ENCODE measurements at places on chromosomes 12 and 14.

- DNase-seq: peak; percentile 56
These were observed 350.8 kb upstream of the STXBP6 start for GRCh38 chr14:25400607-25401206.

GRCh38 chr14:55535516-55536203, 44.3 kb upstream of the KTN1 start:
- DNase-seq: no peak

DNA sequence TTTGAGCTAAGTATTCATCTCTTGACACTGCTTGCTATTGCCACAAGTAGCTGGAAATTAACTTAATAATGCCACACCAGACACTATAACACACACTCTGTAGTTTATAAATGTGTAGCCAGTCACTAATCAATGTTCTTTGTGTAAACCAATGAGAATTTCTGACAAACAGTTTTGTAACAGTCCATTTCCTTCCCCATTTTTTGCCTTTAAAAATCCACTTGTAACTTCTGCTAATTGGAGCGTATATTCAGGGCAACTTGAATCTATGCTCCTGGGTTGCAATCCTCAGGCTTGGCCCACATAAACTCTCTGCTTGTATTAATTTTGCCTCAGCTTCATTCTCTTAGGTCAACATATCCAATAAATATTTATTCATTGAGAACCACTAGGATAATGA, 125.0 kb upstream of the DHRS4 start:
- DNase-seq: no peak

DNA sequence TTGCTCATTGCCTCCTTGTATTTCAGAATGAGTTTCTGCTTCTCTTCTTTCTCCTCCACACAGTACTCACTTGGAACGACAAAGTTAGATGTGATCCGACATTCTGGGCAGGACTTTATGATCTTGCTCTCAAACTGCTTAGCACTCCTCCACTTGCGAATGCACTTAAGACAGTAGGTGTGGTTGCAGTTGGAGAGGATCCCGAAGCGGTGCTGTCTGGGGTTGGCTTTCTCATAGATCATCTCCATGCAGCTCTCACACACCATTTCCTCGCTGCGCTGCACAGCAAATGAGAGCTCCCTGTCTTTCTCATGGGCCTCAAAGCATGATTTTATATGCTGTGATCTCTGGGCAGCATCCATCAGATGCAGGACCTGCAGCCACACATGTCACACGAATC, 245.7 kb downstream of the C12orf50 start:
- DNase-seq: no peak

DNA sequence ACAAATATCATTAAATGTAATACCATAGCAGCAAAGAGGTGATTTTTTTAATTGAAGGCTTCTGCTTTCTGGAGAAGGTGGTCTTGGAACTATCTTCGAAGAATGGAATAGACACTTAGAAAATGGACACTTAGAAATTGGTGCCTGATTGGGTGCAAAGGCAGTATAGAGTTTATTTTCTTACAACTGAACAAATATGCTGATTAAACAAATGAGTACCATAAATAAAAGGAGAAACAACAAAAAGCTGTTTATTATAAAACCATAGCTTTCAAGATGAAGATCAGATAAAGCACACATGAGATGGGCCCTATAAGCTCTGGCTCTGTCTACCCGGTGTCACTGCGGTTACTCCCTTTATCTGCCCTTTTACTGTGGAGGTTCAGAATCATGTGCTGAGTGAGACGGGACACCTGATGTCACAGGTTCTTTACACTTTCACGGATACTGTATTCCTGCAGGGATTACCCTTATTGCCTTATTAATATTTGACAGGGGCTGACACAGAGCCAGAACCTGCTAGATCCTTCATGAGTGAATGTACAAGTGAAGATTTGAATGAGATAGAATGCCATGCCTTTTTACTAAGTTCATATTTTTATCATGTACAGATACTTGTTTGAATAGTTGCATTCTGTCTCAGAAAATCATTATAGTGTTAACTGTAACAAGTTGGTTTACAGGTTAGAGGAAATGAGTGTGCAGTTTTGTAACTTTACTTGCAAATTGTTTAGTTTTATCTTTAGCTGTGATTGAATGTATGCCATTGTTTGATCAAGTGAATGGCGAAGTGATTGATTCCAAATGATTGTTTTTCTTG, 477.5 kb upstream of the RGS6 start:
- no peak for DNase-seq

- DNase-seq: no peak
These were observed 218.1 kb downstream of the GLT1D1 start for GRCh38 chr12:129071362-129071761.

- DNase-seq: no peak
These were observed 4.8 kb downstream of the ENTPD5 start for GRCh38 chr14:74014299-74014698.

- no peak for DNase-seq
These were observed 88.4 kb upstream of the DCD start for GRCh38 chr12:54736549-54736948.

DNA sequence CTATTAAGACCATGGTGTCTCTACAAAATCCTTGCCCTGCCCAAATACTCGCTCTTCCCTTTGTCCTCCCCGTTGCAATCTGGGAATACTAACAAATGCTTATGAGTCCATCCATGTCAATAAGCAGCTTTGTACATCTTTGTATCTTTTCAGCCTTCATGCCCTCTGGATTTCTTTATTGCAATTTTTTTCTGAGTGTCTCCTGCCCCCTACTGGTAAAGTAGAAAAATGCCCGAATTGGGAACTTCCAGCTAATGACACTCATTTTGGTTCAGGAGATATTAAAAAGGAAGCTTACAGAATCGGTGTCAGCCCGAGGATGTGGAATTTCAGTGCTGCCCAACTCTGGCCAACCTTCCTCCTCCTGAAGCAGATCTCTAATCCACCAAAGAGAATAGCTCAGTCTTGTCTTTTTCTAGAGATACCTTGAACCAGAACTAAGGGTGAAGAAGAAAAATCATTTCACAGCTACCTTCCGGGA, 46.0 kb downstream of the SH2B3 start:
- DNase-seq: no peak

GRCh38 chr14:69500736-69501135, 16.2 kb downstream of the PLEKHD1 start:
- DNase-seq: no peak

DNA sequence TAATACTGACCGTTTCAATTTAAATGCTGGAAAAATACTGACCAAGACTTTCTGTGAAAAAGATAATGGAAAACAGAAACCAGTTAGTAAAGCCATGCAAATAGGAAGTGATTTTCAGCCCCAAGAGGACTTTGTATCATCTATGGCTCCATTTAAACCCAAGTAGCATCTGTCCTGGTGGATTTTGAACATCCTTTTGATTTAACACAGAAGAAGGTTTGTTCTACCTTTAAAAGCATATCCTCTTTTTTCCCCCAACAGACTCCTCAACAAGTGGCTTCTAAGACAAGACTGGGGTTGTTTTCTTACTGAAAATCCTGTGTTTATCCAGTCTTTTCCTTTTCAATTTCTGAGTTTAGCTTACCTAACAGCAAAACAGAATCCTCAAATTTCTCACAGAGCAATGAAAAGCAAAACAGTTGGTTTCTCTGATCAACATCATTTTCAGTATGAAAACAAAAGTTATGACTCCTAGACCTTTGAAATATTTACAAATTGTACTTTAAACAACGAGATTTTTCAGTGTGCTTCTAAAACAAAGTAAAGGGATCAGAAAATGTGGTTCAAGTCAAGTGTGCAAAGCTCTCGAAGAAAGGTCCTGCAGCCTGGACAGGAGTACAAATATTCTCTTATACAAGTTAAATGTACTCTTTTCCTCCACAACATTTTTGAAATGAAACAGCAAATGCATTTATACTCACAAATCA, 2.9 kb downstream of the PHLDA1 start:
- no peak for DNase-seq

DNA sequence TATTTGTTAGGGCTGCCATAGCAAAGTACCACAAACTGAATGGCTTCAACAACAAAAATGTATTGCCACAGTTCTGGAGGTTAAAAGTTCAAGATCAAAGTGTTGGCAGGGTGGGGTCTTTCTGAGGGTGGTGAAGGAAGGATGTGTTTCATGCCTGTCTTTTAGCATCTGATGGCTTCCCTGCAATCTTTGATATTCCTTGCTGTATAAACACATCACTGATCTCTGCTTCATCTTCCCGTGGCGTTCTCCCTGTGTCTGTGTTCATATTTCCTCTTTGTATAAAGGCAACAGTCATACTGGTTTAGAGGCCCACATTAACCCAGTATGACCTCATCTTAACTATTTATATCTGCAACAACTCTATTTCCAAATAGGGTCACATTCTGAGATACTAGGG, 167.5 kb downstream of the BTG1 start:
- no peak for DNase-seq

- no peak for DNase-seq
These were observed 46.7 kb downstream of the FOXN3 start for GRCh38 chr14:89370381-89370780.

- no peak for DNase-seq
These were observed 18.1 kb upstream of the KSR2 start for GRCh38 chr12:117986705-117987469.

DNA sequence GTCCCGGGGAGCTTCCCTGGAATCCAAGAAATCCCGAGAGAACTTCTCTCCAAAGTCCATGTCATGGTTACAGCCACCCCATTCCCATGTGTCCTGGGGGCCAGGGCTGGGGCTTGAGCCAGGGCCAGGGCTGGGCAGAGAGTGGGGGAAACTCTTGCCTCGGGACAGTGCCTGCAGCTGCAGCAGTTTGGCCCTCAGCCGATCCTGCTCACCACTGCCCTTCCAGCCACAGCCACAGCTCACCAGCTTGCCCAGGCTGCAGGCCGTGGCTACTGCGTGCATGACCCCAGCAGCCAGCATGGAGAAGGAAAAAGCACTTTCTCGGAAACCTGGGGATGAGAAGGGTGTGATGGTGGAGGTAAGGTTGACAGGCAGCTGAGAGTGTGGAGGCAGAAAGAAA, 3.5 kb downstream of the WNT10B start:
- no peak for DNase-seq

GRCh38 chr14:54812617-54813016, 90.0 kb downstream of the GCH1 start:
- DNase-seq: no peak

DNA sequence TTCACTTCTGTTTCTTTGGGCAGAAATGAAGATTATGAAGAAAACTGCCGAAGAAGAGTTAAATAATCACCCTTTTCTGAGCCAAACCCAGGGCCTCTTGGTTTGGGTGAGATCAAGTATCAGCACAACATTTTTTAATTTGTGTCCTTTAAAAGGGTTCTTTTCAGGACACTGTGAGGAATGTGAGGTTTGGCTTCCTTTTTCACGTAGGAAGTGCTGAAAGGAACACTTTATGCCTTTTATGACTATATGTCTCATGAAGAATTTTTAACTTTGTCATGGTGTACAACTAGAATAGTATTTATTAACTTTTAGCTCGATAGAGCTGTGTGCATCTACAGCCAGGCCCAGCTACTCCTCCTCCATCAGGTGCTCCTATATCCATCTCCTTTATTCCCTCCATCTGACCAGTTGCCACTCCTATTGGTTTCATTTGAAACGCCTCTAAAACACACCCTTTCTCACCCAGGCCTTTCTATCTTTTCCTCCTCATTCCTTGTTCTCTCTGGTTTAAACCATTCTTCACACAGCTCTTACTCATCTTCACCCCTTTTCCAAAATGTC, 103.6 kb upstream of the LRIG3 start:
- no peak for DNase-seq

- DNase-seq: no peak
These were observed 118.3 kb downstream of the ETV6 start for GRCh38 chr12:11767798-11768197.

DNA sequence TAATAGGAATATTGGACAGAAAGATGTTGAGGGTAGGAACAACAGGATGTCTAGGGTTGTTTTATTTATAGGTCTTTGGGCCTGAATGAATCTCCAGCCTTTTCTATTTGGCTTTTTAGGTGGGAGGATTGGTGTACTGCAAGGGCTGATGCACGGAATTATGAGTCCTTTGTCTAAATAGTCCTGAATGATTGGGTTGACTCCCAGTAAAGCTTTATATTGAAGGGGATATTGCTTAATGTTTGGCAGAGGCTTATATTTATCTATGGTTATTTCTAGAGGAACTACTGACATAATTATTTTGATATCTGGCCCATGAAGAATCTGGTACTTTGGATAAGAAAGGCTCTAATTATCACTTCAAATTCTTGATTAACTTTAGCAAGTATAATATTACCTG, 253.6 kb upstream of the AVPR1A start:
- no peak for DNase-seq

DNA sequence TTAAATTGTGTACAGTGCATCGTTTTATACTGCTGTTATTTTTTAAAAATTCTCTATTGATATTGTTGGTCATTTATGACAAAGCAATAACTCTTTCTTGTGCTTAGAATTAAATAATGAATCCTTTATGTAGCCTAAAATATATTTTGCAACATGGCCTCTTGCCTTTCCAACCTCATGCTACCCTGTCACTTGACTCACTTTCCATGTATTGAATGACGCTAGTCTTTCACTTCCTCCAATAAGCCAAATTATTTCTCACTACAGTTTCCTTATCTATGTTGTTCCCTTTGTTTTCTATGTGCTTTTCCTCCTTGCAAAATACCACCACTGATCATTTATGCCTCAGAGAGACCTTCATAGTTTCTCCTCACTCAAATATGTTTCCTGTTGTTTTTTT, 16.3 kb upstream of the EPYC start:
- no peak for DNase-seq

GRCh38 chr14:75335571-75335970, 56.9 kb downstream of the FOS start:
- no peak for DNase-seq

- no peak for DNase-seq
These were observed at the start of gene IL23A for GRCh38 chr12:56338308-56339157. TSS of gene IL23A (plus strand) at chr12:56338884. CDS start at chr12:56339045, 161 bp downstream.

- DNase-seq: no peak
These were observed 93.6 kb upstream of the TMTC2 start for GRCh38 chr12:82593143-82593542.

- DNase-seq: no peak
These were observed 23.2 kb upstream of the PARP11 start for GRCh38 chr12:3896356-3896755.

- no peak for DNase-seq
These were observed 921 bp downstream of the RAD51B start for GRCh38 chr14:67820428-67820971.

DNA sequence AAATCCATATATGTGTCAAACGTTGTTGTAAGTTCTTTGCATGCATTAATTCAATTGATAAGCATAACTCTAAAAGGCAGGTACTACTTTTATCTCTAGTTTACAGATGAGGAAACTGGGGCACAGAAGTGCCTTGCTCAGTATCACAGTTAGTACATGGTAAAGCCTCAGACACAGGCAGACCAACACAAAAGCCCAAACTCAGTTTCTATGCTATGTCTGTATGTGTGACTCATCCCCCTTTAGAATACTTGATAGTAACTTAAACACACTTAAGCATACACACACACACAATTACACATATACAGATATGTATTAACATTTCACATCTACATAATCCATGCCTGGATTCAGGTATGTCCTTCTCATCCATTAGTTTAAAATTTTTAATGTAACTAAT, 88.0 kb downstream of the EPS8 start:
- DNase-seq: no peak

Data from neural crest cell (in vitro differentiated cells).